GOT3 (cell line): ENCODE measurements at places on chromosomes 3 and 15.

DNA sequence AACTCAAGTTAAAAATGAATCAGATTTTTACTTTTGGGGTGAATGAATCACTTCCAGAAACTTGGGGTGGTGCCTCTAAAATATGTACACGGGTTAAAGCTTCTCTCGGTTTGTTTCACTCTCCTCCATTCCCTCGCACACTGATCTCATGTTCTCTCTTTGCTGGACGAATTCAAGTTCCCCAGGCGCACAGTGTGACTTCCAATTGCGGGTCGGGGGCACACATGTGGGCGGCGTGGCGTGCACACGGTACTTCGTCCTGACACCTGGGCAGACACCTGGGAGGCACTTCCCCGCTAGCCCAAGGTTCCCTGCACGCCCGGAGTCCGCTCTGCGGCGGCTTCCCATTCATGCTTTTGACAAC, 692 bp downstream of the SCAANT1 start:
- DNase-seq, result no peak

DNA sequence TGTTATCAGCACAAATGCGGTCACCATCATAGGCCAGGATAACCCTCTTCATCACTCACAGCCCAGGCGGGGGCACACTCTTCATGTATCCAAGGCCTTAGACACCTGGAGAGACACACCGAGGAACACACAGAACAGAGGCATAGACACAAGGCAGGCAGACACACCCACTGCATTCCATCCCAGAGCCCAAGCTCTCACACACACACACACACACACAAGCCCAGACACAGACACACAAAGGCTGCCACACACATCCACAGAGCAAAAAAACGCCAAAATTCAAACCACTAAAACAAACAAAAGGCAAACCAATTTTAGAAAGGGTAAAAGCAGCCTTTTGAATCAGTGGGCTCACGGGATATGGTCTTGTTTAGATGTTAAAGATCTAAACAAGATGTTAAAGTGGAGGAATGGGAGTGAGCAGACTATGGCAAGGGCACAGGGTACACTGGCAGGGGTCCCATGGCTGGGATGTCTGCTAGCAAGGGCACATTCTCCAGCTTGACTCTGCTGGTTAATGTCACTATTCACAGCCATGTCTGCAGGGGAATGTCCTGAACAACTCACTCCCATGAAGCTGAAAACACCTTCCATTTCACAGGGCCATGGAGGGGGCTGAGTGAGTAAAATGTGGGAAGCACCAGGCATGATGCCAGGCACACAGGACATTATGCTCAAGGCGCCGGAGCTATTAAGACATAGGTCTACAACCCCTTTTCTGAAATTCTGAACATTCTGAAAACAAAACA, 14.9 kb upstream of the CRABP1 start:
- DNase-seq, result no peak

GRCh38 chr3:64353226-64353625, 128.0 kb upstream of the PRICKLE2 start:
- DNase-seq, result no peak

DNA sequence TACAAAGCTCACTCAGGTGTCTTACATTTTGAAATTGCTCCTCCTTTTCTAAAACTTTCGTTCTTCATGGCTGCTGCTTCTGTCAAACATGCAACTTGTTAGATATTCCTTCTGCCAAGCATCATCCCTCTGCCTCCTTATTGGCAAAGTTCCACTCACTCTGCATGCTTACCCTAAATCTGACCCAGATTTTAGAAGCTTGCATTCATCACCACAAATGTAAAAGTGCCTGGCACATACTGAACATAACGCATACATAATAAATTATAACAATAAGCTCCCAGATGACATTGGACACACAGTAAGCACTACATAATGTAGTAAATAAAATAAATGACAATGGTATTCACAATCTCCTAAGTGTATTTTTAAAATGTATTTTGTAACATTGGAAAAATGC, 107.4 kb downstream of the LMLN start:
- DNase-seq, result no peak

- DNase-seq, result no peak
Observed at GRCh38 chr3:35224565-35225295, 414.6 kb upstream of the ARPP21 start.
